ENCODE measurements at places on chromosomes 2 and 18.

DNA sequence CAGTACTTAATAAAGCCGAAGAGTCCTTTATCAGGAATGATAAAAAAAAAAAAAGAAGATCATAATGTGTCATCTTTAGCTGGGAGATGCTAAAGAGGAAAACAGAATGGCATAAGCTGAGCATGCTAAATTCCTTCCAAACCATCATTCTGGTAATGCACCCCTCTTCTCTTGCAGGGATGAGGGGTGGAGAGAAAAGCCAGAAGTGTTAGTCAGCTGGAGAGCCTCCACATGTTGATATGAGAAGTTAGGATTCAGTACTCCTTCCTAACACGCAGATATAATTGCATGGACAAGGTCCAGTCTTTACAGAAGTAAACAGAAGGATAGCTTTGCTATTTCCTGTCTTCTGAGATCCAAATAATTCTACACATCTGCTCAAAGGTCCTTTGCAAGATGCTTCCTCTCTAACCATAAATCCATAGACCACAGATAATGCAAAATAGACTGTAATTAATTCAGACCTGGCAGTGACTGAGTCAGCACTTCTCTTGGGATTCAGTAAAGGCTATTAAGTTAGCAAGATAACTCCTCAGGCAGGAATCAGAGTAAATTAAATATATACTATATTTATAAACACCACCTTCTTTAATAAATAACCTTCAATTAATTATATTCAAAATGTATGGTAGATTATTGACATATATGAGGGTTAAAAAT is 930.0 kb upstream of the KLHL29 start:
- no peak for DNase-seq

- no peak for DNase-seq
Observed at GRCh38 chr2:128797092-128797491, 478.4 kb upstream of the HS6ST1 start.

DNA sequence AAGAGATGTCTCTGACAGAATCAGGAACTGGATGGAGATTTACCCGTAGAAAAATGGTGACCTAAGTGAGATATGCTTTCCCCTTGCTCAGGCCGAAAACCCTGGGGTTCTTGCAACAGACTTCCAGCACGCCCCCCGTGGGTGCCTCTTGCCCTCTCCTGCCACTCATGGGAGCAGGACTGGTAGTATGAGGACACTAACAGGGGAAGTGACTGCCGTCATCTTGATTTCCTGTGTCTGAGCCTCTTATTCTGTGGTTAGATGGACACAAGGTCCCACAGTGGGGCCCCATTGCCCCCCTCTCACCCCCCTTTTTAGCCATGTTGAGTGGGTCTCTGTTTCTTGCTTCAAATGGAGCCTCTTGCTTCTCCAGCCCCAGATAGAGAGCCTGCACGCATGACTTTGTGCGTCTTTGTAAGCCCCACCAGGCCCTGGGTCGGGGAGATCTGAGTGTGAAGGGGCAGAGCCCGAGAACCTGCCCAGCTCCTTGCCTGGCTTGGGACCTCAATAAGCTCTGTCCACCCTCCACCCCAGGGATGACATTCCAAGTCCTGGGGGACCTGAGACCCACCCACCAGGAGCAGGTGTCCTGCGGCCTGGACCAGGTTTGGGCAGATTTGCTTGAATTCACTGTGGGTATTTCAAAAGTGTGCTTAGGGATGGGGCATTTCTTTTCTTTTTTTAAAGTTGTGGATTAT is 12.6 kb downstream of the GNLY start:
- no peak for DNase-seq

DNA sequence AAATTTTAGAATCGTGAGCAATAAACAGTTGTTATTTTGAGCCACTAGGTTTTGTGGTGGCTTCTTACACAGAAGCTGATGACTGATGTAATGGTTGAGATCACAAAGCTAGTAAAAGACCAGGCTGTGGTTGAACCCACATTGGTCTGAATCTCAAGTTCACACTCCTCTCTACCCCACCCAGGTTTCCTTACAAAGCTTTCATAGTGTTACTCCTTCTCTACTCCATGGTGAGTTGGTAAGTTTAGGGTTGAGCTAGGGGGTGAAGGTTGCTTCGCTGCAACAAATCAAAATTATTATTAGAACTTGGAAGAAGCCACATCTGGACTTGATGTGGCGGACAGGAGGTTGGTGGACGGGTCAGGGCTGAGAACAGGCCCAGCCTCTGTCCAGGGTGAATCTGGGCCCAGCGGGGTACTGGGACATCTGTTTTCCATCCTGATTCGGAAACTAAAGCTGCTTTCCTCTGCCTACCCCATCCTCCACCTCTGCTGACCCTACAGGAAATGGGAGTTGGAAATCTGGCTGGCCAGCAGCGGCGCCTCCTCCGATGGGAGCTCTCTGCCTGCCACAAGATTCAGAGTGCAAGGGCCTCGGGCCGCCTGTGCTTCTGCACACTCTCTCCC is 86.3 kb downstream of the ZFP36L2 start:
- DNase-seq, result peak; percentile 35

GRCh38 chr2:209470-209869 is 54.4 kb downstream of the SH3YL1 start:
- no peak for DNase-seq

DNA sequence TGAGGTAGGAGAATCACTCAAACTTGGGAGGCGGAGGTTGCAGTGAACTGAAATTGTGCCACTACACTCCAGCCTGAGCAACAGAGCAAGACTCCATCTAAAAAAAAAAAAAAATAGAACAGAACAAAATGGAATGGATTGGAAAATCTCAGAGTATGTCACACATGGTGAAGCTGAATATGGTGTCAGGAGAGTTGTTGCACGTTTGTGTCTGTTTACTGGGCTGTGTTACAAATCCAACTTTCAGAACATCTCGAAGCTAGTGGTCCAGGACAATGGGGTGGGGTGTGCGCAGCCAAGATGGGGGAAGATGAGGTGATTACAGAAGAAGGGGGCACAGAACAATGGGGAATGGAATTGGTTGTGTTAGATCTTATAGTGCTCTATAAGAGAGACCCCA is 17.6 kb downstream of the SAG start:
- DNase-seq, result no peak

DNA sequence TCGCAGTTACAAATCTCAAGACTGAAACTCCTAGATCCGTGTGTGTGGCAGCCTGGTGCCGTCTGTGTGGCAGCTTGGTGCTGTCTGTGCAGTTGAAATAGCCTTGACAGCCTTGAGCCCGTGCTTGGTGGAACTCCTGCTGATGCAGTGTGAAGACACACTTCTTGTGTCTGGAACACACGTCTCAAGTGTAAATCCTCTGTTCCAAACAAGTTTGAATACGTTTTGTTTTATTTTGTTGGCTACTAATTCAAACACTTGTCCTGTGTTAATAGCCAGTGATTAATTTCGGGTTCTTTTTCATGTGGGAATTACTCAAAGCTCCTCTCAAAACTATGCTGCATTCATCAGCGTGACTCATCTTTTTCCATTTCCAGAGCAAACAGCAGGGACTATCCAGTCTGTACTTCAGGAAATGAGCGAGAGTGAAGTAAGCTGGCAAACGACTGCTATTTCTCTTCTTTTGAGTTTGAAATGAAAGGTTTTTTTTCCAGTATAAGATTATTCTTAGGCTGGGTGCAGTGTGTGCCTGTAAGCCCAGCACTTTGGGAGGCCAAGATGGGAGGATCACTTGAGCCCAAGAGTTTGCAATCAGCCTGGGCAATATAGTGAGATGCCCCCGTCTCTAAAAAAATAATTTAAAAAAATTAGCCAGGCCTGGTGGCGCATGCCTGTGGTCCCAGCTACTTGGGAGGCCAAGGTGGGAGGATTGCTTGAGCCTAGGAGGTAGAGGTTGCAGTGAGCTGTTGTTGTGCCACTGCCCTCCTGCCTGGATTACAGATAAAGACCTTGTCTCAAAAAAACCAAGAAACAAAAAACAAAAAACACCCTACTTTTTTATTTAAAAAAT is 152.9 kb downstream of the SPP2 start:
- DNase-seq, result no peak

DNA sequence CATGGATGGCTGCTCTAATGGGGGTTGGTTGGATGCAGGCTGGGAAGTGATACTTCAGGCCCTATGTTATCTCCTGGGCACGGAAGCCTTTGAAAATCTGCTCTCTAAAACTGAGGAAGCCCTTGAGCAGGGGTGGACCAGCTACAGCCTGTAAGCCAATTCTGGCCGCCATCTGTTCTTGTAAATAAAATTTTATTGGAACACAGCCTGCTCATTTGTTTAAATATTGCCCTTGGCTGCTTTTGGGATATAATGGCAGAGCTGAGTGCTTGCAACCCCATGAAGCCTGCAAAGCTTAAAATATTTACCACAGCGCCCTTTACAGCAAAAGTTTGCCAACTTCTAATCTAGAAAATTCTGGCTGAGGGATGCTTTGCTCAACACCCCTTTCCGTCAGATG is 11.9 kb upstream of the IGFBP2 start:
- no peak for DNase-seq

- no peak for DNase-seq
Observed at GRCh38 chr18:3604498-3605408, 154.8 kb downstream of the TGIF1 start.

DNA sequence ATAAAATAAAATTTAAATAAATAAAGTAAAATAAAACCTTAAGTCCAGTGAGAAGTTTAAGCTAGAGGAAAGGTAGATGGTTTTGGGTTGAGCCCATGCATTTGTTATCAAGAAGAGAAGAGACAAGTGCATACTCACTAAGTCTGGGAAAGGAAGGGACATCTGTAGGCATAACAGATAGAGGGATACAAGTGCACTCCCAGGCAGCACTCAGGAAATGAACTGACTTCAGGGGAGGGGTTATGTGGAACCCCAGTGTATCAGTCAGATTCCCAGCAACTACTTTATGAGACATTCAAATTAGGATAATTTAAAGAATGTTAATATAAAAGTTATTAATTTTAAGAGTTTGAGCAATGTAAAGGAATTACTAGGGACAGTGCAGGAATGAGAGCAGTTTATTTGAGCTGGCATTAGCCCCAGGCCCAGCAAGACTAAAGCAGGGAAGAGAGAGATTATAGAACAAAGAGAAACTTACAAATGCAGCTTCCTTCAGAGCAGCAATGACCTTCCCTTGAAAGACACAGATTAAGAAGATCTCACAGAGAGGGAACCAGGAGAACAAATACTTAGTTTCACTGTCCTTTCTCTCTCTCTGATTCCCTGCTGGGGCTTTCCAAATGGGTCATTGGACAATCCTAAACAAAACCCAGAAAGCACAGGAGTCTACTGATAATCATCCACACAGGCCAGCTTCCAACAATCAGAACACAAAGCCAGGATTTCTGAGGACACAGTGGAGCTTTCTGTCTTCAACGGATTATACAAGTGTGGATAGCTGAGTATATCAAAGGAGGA is 109.7 kb downstream of the ERBB4 start:
- no peak for DNase-seq

DNA sequence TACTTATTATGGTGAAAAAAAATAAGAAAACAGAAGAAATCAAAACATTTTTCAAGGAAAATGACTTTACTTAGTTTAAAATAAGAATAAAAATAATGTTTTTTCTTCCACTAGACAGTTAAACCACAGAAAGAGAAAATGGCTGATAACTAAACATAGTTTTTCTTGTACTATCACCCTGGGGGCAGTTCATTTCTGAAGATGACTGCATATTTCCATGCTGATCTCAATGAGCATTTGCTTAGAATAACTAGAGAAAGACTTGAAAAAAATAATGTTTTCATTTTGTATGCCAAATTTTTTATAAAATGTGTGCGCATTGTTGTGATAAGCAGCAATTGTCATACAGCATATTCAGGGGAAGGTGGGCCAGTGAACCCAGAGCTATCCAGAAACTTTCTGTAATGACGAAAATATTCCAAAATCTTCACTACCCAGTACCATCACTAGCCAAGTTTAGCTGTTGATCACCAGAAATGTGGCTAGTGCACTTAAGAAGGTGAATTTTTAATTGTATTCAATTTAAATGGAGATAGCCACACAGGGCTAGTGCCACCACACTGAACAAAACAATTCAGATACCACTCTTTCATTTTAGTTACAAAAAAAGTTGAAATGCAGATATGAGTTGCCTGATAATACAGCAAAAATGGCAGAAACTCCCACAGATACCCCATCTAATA is 513.4 kb upstream of the NETO1 start:
- no peak for DNase-seq

- DNase-seq, result no peak
Observed at GRCh38 chr18:7877609-7878008, 310.5 kb downstream of the PTPRM start.

DNA sequence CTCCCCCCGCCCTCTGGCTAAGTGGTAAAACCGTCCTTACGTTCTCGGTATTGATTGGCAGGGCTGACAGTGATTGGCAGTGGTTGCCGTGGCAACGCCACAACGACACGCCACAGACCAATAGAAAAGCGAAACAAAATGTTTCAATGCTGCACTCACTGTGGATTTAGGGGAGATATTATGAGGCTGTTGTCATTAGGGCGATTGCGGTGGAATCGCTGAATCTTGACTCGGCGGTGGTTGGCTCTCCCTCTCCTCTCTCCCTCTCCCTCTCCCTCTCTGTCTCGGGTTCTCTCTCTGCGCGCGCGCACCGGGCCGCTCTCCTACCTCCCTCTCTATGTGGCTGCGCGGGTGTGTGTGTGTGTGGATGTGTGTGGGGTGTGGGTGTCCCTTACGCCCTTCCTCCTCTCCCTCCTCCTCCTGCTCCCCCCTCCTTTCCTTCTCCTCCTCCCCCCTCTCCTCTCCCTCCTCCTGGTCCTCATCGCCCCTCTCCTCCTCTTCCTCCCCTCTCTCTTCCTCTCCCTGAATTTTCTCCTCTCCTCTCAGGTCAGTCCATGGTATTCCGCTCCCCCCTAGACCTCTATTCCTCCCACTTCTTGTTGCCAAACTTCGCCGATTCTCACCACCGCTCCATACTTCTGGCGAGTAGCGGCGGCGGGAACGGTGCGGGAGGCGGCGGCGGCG is at the start of gene SIX3:
Gene SIX3 (plus strand): TSS at position 152 of the 684 bp plus-strand sequence. CDS start 403 bp downstream, at position 555.
- no peak for DNase-seq

GRCh38 chr2:161796192-161796591 is 172.0 kb downstream of the SLC4A10 start:
- DNase-seq, result no peak

GRCh38 chr2:127228102-127228501 is 8.0 kb upstream of the CYP27C1 start:
- no peak for DNase-seq

DNA sequence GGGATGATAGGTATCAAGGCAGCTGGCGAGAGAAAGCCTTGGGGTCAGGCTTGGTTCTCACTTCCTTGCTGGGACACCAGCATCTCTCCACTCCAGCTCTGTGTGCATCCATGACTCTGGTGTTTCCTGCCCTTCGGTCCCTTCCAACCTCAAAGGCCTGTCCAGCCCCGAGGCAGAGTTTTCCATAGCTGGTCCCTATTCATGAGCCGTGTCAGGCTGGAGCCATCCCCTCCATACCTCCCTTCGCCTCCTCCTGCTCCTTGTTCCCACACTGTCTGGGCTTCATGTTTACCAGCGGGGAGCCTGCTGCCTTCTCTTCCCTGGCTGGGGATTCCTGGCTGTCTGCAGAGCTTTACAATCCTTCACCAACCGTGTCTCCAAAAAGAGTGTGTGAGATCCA is 51.2 kb downstream of the DYSF start:
- no peak for DNase-seq

GRCh38 chr2:235244255-235245220 is 249.3 kb upstream of the AGAP1 start:
- no peak for DNase-seq

All from effector memory CD8-positive, alpha-beta T cell (primary cell).